ENCODE measurements at places on chromosomes 3 and 15.
A peak's percentile ranks its signal among the peaks of the same experiment; 100 is the strongest.

- DNase-seq, result no peak
Measured at GRCh38 chr3:10468613-10469354, 36.6 kb downstream of the ATP2B2 start.

- no peak for DNase-seq
Measured at GRCh38 chr3:60884005-60884404, 367.2 kb downstream of the FHIT start.

GRCh38 chr15:36863570-36863969 lies 236.8 kb downstream of the MEIS2 start:
- no peak for DNase-seq

DNA sequence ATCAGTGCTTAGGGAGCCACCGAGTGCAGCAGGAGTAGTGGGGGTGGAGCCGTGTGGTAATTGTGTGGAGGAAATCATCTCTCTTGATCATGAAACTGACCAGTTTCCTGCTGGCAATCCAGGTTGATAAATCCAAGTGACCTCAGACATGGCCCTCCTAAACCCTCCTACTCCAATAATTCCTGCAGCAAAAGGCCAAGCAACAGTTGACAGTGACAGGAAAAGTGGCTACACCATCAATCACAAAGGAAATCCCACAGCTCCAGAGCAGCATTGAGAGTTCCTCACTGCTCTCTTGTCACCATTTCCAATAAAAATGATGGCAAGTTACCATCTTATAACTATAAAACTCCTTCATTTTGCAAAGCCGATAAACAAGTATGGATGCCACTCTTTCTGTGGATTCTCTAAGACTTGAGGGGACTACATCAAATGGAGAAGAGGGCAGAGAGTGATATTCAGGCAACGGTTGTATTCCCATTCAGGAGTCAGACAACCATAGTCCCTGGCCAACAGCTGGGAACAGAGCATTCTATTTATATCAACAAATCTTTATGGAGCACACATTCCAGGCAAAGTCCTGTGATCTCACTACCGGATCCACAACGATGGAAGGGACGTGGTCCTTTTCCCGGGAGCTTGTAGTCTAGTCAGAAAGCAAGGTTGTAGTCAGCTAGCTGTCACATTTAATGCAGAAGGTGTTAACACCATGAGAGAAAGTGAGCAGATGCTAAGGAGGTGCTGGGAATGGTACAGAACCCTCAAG lies 312.5 kb upstream of the CTNNB1 start:
- no peak for DNase-seq

- no peak for DNase-seq
Measured at GRCh38 chr15:69325456-69325971, 26.8 kb downstream of the PAQR5 start.

DNA sequence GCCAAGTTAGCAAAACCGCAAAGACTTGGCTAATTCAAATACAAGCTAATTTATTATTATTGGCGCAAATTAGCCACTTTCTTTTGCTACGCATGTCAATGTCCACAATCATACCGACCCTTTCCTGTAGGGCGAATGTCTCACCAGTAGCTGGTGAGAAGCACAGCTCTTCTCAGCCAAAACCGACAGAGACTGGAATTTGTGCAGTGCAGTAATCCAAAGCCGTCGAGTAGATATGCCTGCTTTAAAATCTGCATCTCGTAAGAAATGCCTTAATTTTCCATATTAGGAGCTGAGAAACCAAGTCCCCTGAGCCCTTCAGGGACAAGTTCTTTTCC lies 614 bp upstream of the MINDY2 start:
- DNase-seq, result peak; percentile 42

- no peak for DNase-seq
Measured at GRCh38 chr15:36978126-36978525, 122.2 kb downstream of the MEIS2 start.

- no peak for DNase-seq
Measured at GRCh38 chr3:124597273-124597672, 133.0 kb upstream of the UMPS start.

DNA sequence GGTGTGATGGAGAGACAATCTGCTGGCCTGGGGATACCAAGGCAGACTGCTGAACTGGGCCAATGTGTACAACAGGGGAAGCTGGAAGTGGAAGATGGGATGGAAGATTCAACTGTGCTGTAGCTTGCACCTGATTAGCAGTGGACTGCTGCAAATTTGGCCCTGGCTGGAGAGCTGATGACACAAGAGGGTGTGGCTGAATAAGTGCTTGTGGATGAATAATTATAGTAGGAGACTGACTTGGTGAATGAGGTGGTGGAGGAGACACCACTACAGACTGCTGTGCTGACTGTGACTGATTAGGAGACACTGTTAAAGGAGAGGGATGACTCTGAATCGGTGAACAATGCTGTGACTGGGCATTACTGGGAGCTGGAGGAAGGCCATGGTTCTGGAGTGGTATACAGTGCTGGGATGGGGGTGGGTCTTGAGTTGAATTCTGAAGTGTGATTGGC lies 52.5 kb downstream of the PHC3 start:
- DNase-seq, result peak; percentile 15

- no peak for DNase-seq
Measured at GRCh38 chr3:122299872-122300460, 25.1 kb upstream of the CSTA start.

GRCh38 chr3:153026026-153026425 lies 136.0 kb upstream of the RAP2B start:
- DNase-seq, result no peak

DNA sequence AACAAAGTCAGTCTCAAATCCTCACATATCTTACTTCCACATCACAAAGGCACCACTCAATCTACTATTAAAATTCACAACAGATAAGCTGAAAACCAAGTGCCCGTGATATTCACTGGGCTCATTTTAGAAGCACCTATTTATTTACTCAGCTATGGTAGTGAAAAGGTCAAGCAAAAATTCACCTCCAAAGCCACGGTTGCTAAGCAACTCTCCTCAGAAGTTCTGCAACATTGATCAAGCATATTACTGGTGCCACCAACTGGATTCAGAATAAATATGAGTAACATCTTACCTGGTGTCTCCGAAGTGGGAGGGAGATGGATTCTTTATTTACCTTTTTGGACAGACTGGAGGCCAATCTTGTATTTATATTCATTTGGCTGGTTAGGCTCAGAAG lies 714.8 kb downstream of the FHIT start:
- no peak for DNase-seq

Data from HuH-7 (cell line).